ENCODE measurements at places on chromosomes 2 and 18.

DNA sequence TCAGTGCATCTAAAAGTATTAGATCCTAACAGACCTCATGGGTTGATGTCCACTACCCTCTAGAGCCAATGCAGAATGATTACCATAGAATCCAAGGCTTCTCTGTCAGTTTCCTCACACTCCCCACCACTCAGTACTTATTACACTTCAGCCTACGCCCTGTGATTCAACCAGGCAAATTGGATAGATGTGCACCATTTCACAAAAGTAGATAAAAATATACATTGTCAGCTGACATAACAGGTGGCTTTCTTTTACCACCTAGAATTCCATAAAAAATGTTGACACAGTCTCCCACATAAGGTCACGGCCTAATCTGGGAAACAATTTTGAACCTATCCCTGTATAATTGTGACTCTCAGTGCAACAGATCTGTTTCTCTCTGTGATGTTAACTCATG lies 144.9 kb downstream of the CERS6 start:
- DNase-seq: no peak

DNA sequence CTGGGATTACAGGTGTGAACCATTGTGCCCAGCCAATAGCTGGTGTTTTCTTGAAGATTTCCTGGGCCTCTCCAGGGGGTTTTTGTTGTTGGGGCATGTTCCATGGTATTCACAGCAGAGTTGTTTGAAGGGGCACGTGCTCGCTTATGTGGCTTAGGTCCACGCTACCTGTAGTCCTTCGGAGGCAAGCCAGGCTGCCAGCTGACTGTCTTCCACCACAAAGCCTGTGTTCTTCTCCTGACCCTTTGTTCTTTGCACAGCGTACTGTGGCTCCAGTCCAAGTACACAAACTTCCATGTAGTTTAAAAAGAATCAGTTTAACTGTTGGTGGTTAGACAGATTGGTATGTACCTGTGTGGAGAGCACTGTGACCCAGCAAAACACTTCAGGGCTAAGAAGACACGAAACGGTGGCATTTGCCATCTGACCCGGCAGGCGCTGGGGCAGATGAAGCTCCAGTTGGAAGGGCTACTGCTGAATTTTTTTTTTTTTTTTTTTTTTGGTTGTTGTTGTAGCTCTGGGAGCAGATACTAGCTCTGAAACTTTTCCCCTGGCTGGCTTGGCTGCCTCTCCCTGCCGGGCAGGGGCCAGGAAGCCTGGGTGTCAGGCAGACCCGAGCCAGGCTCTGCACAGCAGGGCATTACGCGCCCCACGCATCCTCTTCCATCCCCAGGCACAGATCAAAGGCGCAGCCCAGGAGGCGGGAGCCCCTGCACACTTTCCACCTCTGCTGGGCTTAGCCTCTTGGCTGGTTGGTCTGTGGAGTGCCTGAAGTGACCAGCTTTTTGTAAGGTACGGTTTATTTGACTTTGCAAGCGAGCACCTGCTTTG lies 5.7 kb downstream of the GREB1 start:
- peak; percentile 23 for DNase-seq

GRCh38 chr2:111226876-111227700 lies 106.4 kb downstream of the BCL2L11 start:
- peak; percentile 48 for DNase-seq

DNA sequence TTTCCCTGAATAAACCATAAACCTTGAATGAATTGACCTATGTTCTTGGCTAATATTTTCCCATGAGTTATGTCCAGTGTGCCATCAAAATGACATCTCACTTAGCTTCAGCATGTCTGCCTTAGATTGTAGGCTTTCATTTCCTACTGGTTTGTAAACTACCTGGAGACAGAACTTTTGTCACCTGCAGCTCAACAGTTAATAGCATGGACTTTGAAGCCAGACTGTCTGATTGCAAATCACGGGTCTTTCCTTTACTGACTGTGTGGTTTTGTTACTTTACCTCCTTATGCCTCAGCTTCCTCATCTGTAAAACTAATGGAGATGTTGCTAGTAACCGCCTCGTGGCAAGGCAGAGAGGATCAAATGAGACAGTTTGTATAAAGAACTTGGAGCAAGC lies 187.1 kb downstream of the SUCLG1 start:
- DNase-seq: no peak

DNA sequence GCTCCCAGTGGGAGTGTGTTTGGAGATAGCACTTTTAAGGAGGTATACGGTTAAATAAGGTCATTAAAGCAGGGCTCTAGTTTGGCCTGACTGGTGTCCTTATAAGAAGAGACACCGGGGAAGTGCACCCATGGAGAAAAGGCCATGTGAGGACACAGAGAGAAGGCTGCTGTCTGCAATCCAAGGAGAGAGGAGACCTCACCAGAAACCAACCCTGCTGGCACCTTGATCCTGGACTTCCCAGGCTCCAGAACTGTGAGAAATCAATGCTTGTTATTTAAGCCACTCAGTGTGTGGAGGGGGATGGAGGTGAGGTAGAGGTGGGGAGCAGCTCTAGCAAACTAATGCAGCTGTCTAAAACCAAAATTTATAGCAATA lies 62.0 kb downstream of the RPL31 start:
- DNase-seq: no peak

GRCh38 chr2:189570570-189571031 lies 10.0 kb downstream of the SLC40A1 start:
- DNase-seq: peak; percentile 89

GRCh38 chr2:218400167-218400929 lies 680 bp downstream of the CTDSP1 start:
- peak; percentile 37 for DNase-seq

DNA sequence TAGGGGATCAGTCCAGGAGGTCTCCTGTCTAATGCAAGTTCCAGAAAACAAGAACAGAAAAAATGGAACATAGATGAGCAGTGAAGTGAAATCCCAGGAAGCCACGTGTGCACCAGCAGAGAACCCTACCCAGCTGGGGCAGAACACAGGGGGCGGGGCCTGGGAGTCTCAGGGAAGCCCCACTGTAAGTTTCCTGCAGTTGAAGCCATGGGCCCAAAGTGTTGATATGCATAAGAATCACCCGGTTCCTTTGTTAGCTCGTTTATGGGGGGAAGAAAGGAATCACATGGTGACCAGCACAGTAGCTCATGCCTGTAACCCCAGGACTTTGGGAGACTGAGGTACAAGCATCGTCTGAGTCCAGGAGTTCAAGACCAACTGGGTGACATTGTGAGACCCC lies 131.3 kb downstream of the INO80D start:
- peak; percentile 4 for DNase-seq

DNA sequence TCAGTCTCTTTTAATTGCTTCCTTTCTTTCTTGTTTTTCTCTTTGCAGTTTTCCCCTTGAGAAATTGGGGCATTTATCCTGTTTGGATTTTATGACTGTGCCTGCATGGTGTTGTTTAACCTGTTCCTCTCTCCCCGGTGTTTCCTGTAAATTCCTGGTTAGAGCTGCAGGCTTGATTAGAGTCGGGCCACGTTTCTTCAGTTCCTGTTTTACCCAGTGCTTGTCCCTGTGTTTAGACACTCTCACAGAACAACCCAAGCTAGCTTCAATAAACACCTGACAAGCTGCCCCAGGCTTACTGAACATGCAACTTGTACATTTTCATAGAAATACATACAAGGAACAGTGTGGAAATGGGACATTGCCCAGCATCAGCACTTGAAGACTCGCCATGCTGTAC lies 53.9 kb downstream of the NGEF start:
- DNase-seq: no peak

DNA sequence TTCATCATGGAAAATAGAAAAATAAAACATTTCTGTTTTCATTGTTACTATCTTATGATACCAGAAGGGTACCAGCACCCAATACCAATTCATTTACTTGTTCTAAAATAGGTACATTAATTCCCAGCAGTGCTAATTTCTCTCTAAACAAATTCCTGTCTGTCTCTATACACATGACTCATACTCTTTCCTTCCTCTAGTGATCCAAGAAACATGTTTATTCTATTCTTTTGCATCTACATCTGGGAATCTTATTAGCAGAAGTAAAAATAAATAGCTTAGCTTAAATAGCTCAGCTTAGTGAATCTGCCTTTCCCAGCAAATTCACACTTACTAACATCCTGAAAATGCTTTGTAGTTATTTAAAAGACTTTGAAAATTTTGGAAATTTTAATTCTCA lies 84.5 kb upstream of the MAPRE2 start:
- DNase-seq: peak; percentile 65

- DNase-seq: no peak
These were observed 181.1 kb upstream of the COPS8 start for GRCh38 chr2:236904389-236905263.

DNA sequence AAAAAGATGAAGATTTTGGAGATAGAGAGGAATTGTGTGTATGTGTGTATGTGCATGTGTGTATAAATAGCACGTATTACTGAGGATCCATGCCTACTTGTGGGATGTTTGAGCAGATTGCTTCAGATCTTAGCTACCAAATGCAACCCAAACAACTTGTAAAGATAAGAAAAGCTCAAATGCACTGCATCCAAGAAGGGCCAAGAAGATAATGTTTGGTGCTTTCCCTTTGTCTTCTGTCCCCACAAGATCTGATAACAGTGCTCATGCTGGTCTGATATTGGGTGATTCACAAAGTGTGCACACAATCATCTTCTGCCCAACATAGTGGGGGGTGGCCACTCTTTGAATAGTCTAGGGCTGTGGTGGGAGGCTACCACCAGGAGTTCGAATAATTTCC lies 284.8 kb upstream of the CYRIA start:
- DNase-seq: no peak
